Naive thymus-derived CD4-positive, alpha-beta T cell (primary cell): ENCODE measurements at places on chromosomes 13 and 19. TPM values are rescaled to one million over a fixed set of nuclear protein-coding genes. Genes with fewer than 3 reads are reported as not detected.

The ERFL gene
- not detected for polyA plus RNA-seq

The NANOS3 gene
- polyA plus RNA-seq: not detected

GRCh38 chr19:24069905-24070657, 16.9 kb upstream of the ZNF254 start:
- no peak for DNase-seq

DNA sequence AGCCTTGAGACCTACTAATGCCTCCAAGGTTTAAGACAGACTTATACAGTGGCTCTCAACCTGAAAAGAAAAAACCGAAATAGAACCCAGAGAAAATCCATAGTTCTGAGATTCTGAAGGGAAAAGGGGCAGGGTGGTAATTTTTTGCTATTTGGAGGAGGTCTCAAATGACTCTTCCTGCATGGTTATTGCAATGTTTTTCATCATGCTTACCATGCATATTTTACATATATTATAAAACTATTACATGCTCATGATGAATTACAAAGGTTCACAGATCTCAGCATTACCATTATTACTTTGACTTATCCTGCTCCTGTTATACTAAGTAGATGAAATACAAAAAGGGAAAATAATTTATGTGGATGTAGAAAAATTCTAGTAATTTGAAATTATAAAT, 47.6 kb downstream of the N4BP2L2 start:
- DNase-seq: no peak

- DNase-seq: no peak
These were observed 64.2 kb upstream of the UBL3 start for GRCh38 chr13:29914581-29914980.

GRCh38 chr13:93036380-93036779, 190.2 kb upstream of the GPC6 start:
- no peak for DNase-seq

- no peak for DNase-seq
These were observed 9.3 kb upstream of the CALM3 start for GRCh38 chr19:46591870-46592269.

DNA sequence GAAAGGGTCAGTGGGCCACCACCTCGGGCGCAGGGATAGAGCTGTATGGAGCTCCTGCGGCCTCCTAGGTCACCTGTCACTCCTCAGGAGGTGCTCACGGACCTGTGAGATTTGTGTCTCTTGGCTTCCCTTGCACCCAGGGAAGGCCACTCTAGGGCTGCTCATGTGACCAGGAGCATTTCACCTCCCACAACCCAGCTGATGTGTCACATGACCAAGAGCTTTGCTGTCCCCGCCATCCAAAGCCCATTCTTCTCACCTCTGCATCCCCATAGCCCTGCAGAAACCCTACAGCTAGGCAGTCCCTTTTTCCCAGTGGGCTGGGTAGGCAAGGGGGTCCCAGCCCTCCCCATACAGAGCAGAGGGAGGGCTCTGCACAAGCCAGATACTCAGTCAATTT, 51.2 kb downstream of the TSHZ3 start:
- DNase-seq: no peak

- DNase-seq: no peak
These were observed 2.8 kb downstream of the ERFL start for GRCh38 chr19:41925208-41926003.

GRCh38 chr13:24270639-24271141, 38.7 kb upstream of the C1QTNF9 start:
- DNase-seq: peak; percentile 65

GRCh38 chr19:660793-661426, 2.1 kb downstream of the RNF126 start:
- DNase-seq: no peak
